ENCODE measurements at places on chromosomes 2 and 18.
A peak's percentile ranks its signal among the peaks of the same experiment; 100 is the strongest.

DNA sequence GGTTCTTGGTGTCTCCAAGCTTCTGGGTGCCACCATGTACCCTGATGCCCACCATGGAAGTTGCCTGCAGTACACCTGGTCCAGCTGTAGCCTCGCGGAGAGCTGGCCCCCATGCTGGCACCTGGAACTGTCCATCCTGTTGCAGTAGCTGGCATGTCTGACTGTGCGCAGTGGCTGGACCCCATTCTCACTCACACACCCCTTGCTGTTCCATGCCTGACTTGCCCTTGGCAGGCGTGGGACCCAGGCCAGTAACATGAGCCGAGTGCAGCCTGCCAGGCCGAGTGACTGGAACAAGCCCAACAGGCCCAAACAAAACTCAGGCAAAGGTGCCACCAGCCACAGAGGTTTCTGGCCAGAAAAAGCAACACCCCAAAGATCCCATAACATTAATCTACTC, 73.8 kb downstream of the NEURL3 start:
- no peak for DNase-seq

DNA sequence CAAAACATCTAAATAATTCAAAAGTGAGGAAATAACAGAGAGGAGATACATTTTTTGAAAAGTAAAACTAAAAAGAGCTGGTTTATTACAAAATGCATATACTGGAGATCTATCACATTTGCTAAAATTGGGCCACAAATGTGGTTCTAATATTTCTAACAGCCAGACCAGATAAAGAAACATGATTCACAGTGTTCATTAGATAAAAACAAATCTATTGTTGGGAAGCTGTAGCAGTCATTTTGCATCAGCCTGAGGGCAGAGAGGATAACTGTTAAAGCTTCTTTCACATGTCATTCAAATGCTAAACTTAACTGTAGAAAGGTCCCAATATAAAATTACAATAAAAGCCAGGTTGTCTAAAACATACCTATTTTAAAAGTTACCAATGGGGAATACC, 148.3 kb downstream of the GULP1 start:
- DNase-seq = no peak

- DNase-seq = peak; percentile 44
Observed at GRCh38 chr2:28047681-28048080, 157.2 kb downstream of the BABAM2 start.

DNA sequence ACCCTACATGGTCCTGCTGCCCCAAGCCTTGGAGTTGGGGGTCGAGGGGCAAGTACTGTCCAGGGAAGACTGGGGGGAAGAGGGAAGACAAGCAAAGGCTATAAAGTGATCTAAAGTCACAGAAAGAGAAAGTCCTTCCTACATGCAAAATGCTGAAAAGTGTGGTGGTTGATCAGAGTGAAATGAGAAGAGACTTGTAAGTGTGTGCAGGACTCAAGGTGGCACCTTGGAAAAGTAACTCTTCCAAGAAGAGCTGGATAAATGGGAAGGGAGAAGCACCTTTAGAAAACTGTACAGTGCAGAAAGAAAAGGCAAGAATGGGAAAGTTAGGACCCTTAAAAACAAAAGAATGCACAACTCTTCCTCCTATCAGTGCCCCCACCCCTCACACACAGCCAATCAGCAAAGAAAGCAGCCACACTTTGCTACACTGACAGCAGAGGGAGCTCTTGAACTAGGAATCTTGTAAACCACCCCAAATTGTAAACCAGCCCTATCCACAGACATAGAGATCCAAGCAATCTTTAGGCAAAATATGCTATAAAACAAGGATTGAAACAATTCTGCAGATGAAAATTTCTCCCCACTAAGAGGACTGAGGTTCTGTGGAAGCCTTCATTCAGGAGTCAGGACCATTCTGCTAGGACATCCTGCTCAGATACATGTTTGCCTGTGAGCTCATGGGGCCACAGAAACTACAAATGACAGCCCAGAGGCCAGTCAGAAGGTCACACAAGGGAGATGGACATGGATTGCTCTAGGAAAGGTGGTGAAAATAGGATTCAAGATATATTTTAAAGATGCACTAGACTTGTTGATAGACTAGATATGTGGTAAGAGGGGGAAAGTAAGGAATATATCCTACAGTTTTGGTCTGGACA, 146.4 kb downstream of the FTCDNL1 start:
- DNase-seq = peak; percentile 22

DNA sequence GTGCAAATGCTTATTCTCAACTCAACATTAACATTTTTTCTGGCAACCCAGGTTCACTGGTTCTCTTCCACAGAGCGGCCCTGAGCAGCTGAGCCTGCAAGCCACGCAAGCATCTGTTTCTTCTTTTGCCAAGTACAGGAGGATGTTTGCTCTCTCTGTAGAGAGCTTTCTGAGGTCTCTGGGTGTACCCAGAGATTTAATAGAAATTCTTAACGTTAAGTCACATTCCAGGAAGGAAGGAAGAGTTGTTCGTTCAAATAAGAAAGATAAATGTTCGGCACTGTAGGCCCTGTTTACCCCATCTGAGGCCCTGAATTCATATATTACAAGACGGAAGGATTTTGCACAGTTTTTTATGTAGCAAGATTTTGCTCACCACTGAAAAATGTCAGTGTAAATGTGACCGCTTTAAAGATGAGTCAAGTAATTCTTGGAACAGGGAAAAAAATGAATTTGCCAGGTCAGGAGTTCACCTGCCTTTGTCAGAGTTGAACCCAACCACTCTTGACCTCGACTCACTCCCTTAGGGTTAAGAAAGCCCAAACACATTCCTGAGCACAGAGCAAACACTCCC, 30.1 kb downstream of the KCTD18 start:
- peak; percentile 69 for DNase-seq

GRCh38 chr2:102063487-102063911, 71.7 kb downstream of the IL1R2 start:
- DNase-seq = peak; percentile 66

GRCh38 chr2:145108959-145109710, 589.2 kb upstream of the ZEB2 start:
- DNase-seq = no peak

GRCh38 chr18:48171490-48172188, 237.5 kb downstream of the ZBTB7C start:
- no peak for DNase-seq

DNA sequence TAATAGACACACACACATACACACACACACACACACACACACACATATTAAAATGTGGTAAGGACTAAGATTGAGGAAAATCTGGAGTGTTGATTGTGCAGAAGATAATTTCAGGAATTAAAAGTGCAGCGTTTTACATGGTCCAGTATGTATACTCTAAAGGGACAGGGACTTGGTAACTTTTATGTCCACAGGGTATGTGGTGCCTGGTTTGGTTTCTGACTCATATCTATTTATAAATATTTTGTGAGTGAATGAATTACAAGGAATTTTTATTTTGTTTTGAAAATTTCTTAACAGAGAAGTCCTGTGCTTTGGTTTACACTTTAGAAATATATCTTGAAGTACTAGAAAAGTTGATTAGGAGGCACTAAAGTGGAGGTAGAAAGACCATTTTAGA, 287.7 kb upstream of the NXPH2 start:
- no peak for DNase-seq

- no peak for DNase-seq
Observed at GRCh38 chr2:28129955-28130695, 239.6 kb downstream of the BABAM2 start.

DNA sequence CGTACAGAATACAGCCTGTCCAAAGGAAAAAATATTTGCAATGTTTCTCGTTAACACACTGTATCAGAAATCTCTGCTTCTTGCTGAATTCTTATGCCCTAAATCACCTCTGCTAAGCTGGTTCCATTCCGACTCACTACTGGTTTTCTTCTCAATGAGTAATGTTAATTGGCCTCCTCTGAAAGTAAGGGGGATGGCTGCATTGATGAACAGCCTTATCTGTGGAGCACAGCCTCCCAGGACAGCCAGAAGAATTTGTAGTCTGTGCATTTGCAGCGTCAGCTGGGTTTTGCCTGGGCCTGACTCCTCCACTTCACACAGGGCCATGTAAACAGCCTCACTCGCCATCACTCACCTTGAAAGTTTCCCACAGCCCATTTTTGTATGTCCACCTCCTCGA, 127.7 kb downstream of the RNF152 start:
- peak; percentile 38 for DNase-seq

- DNase-seq = no peak
Observed at GRCh38 chr2:102622646-102623045, 3.3 kb downstream of the SLC9A2 start.

GRCh38 chr2:35873921-35874320, 481.7 kb upstream of the CRIM1 start:
- DNase-seq = no peak

DNA sequence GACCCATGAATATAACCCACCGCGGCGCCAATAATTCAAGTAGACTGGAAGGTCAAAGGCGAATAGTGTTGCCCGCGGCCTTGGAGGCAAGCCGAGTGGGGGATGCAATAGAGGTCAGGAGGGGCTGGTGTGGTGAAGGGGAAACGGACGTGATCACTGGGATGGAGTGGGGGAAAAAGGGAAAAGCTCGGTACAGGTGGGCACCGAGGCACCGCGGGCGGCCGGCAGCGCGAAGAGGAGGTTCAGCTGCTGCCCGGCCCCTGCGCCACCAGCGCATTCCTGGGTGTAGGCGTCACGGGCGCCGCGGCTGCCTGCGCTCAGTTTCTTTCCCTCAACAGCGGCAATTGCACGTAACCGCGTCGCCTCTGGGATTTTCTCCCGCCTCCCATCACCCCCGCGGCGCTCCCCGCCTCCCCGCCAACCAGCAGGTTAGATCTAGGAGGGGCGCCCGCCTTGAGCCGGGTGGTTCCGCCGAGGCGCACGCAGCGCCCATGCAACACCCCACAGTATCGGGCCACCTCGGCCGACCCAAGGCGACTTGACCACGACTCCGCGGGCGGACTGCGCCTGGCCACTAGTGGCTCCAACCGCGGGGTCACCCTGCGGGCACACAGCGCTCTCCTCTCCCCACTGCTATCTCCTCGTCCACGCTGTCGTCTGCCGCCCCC, 1.5 kb downstream of the RND3 start:
- DNase-seq = no peak

- DNase-seq = peak; percentile 43
Observed at GRCh38 chr2:43265001-43265400, 38.6 kb upstream of the ZFP36L2 start.

GRCh38 chr18:70289351-70290312, 787 bp downstream of the SOCS6 start:
- no peak for DNase-seq

DNA sequence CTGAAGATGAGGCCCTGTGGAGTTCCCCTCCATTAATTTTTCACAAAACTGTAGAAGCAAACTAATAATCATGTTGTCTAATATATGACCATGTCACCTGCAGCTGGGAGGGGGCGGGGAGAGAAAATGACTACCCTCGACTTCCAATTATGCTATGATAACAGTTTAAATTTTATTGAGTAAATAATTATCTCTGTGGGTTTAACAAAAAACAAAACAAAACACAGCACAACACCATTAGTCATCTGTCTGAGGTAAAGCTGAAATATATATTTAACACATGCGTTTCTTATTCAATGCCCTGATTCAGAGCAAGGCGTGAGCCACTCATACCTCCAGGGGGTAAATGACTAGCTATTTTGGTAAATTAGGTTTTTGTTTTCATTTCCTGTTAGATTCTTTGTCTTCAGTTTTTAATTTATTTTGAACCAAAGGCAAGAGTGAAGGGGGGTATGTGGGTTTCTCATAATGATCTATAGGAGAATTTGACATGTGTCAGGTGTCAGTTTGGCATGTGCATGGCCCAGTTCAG, 77.4 kb upstream of the ZCCHC2 start:
- no peak for DNase-seq

DNA sequence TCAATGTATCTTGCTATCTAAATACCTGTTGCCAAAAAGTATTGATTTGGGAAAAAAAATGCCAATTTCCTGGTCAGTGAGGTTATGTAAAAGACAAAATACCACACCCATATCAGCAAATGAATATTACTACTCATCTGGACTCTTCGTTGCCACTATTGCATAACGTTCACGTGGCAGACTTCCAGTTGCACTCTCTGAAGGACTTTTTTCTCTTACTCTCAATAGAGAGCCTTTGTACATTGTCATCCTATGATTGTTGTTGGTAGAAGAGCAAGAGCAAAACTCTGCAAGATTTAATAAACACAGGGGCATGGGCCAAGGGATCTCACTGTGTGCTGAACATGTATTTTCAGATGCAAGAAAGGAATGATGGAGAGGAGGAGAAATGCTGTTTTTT, 689.8 kb downstream of the MBD2 start:
- DNase-seq = no peak

- DNase-seq = no peak
Observed at GRCh38 chr2:160934991-160935390, 225.2 kb upstream of the TANK start.

DNA sequence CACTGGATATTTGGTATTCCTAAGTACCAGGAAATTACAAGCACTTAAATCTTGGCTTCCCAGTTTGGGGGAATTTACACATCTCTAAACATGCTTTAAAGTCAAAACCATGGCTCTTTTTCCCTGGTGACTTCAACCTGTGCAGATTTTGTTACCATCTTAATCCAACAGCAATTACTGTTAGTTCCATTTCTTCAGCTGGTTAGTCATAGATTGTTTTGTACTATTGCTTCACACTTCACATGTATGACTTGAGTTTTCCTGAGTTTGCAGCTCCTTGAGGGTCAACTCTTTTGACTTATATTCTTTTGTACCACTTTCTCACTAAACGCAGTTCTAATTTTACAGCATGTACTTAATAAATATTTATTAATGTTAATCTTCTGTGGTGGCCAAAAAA, 203.4 kb upstream of the RND3 start:
- peak; percentile 62 for DNase-seq

- no peak for DNase-seq
Observed at GRCh38 chr2:33104726-33105125, 158.0 kb downstream of the LTBP1 start.

DNA sequence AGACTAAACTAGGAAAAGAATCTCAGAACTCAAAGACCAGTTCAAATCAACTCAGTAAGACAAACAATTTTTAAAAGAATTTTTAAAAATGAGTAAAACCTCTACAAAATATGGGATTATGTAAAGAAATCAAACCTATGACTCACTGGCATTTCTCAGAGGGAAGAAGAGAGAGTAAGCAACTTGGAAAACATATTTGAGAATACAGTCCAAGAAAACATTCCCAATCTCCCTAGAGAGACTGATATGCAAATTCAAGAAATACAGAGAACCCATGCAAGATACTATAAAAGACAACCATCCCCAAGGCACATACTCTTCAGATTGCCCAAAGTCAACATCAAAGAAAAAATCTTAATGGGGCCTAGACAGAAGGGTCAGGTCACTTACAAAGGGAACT, 162.7 kb downstream of the WDPCP start:
- peak; percentile 40 for DNase-seq

DNA sequence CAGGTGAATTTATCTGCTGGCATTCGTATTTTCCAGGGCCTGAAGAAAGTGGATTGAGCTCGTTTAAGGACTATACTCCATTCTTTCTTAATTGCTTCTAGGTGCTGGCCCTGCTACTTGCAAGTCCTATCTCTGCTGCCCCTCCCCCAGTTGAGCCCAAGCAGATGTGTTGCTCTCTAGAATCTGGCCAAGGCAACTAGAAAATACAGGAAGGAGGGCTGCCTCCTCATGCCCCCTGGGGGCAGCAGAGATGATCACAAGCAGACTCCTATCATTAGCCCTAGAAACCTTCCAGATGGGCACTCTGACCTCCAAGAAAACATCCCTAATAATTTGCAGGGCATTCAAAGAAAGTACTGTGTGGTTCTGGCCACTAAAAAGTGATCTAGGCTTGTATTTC, 72.5 kb upstream of the CYP26B1 start:
- no peak for DNase-seq

All from stromal cell of bone marrow (primary cell).